ENCODE measurements at places on chromosomes 12 and 14.

DNA sequence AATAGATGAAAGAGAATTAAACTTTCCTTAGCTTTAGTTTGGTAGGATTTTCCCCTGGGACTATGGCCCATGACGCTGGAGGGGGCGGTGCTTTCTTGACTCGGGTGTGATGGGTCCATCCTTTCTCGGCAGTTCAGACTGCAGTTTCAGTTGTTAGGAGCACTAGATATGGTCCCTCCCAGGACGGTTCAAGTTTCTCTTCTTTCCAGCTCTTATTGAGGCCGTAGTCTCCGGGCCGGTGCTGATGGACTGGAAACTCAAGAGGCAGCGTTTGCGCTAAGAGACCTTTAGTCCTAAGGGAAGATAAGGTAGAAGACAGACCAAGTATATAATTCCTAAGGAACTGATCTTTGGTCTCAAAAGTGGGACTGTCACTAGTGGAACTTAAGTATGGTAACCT lies 111.2 kb downstream of the RIN3 start:
- DNase-seq = no peak

GRCh38 chr14:93245764-93246420 lies 38.8 kb downstream of the UBR7 start:
- no peak for DNase-seq

DNA sequence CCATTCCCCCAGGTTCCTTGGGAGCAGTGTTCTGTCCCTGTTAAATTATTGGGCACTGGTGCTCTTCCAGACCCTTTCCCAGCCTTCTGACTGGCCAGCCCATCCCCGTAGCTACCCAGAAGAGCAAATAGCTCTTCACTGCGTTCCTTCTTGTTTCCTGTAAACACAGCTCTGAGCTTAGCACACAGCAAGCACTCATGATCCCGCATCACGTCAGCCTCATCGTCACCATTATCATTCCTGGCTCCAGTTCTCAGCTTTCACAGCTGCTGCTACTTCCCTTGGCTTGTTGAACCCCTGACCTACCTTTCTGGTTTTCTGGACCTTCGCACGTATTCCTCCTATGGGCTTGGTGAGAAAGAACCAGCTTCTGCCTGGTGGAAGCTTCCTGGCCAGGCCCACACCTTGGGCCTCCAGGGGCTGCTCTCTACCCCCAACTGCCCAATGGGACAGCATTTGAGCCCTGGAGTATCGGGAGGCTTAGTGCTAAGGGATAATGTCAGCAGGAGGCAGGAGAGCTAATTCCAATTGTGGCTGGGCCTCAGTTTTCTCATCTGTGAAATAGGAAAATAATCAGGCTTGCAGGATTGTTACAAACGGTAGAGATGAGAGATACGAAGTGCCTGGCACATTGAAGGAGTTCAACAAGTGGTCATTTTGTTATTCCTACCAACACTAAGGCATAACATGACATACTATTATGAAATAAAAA lies 22.6 kb upstream of the PAPOLA start:
- DNase-seq = no peak

GRCh38 chr14:79281244-79282152 lies 929.8 kb downstream of the DIO2 start:
- no peak for DNase-seq

DNA sequence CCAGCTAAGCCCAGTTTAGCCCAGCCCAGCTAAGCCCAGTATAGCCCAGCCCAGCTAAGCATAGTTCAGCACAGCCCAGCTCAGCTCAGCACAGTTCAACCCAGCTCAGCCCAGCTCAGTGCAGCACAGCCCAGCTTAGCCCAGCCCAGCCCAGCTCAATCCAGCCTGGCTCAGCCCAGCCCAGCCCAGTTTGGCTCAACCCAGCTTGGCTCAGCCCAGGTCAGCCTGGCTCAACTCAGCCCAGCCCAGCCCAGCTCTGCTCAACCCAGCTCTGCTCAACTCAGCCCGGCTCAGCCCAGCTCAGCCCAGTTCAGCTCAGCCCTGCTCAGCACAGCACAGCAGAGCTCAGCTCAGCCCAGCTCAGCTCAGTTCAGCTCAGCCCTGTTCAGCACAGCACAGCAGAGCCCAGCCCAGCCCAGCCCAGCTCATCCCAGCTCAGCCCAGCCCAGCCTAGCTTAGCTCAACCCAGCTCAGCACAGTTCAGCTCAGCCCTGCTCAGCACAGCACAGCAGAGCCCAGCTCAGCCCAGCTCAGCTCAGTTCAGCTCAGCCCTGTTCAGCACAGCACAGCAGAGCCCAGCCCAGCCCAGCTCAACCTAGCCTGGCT lies 330.9 kb downstream of the TMEM121 start:
- DNase-seq = peak; percentile 12

DNA sequence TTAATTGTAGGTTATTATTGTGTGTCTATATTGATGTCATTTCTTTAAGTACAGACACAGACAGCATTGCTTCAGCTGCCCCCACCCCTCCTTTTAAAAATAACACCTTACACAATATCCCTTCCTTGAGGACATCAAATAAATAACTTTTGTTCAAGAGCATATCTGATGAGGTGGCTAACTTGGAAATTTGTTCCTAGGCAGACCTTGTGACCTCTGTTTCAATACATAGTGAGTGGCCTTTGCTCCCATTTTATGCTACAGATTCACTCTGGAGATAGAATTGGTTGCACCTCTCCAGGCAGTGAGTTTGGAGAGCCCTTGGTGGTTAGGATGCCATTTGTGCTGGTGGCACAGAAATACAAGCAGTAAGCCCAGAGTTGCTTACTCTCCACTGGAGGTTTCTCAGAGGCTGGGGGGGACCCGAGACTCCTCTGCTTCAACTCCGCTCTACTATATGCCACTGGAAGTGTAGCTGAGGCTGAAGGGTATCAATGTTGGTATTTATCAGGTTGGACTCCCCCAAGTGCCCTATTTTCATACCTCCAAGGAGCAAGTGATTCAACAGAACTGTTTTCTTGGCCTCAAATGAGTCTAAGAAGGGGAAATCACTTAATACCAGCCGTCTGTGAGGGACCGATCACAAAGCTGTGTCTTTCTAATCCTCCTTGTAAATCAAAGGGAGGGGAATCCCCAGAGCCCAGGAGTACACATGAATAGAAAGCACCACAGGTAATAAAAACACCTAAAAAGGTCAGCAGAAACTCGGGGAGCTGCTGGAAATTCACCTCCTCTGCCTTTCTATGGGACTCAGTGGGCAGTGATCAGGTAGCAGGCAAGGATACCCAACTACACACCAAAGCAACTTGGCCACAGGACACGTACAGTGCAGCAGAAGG lies 463.1 kb downstream of the RAD51B start:
- DNase-seq = no peak

GRCh38 chr12:5694759-5695409 lies 250.2 kb downstream of the ANO2 start:
- DNase-seq = no peak

- no peak for DNase-seq
Measured at GRCh38 chr12:42213954-42214426, 24.1 kb downstream of the YAF2 start.

DNA sequence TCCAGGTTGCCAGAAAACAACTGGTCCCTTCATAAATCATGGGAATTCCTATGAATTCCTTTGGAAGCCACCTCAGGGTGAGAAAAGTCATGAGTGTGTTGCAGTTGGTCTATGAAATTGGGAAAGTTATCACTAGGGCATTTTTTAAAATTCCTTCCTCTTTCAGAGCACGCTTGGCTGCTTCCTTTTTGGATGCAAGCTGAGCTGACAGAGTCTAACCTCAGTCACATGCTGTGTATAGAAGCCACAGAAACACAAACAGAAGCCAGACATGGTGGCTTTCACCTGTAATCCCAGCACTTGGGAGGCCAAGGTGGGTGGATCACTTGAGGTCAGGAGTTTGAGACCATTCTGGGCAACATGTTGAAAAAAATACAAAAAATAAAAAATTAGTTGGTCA lies 21.7 kb upstream of the HELB start:
- no peak for DNase-seq

- DNase-seq = peak; percentile 22
Measured at GRCh38 chr14:94648801-94649200, 36.6 kb downstream of the SERPINA3 start.

GRCh38 chr12:22231078-22231477 lies 103.4 kb downstream of the ST8SIA1 start:
- DNase-seq = no peak

GRCh38 chr12:116502141-116502725 lies 56.9 kb upstream of the MAP1LC3B2 start:
- DNase-seq = no peak

GRCh38 chr14:63487724-63488123 lies 55.5 kb downstream of the PPP2R5E start:
- no peak for DNase-seq

DNA sequence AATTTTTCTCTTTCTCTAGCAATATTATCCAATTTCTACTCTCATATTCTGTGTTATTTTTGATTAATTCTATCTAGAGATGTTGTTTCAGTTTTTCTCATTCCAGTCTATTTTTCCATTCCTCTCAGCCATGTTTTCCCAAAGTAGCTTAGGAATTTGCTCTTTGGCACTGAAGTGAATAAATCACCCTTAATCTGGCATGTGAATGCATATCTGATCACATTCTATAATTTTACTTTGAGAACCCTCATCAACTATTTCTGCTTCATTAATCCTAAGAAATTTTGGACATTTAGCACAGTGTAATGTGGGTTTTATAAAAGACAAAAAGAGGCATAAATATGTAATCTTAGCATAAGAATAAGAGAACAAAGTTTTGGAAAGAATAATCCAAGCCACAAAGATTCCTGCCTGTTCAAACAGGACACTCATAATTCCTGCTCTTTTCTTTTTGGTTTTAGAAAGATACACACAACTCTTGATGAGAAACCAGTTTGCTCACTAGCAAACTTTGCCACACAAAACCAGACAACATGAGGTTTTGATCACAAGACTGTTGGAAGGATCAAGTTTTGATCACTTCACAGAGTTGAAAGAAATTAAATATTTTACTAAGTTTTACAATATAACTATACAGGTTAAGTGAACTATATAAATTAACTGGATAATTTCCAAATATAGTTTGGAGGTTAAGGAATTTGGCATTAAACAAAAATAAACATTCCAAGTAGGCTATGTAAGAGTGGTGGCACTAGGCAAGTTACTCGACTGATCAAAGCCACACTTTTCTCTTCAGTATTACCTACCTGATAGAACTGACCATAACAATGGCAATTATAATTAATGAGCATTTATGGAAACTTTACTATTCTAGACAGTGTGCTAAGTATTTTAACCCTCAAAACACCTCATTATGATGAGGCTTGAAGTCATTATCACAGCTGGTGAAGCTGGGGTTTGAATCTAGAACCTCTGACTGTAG lies 226.6 kb upstream of the TMTC1 start:
- DNase-seq = no peak

DNA sequence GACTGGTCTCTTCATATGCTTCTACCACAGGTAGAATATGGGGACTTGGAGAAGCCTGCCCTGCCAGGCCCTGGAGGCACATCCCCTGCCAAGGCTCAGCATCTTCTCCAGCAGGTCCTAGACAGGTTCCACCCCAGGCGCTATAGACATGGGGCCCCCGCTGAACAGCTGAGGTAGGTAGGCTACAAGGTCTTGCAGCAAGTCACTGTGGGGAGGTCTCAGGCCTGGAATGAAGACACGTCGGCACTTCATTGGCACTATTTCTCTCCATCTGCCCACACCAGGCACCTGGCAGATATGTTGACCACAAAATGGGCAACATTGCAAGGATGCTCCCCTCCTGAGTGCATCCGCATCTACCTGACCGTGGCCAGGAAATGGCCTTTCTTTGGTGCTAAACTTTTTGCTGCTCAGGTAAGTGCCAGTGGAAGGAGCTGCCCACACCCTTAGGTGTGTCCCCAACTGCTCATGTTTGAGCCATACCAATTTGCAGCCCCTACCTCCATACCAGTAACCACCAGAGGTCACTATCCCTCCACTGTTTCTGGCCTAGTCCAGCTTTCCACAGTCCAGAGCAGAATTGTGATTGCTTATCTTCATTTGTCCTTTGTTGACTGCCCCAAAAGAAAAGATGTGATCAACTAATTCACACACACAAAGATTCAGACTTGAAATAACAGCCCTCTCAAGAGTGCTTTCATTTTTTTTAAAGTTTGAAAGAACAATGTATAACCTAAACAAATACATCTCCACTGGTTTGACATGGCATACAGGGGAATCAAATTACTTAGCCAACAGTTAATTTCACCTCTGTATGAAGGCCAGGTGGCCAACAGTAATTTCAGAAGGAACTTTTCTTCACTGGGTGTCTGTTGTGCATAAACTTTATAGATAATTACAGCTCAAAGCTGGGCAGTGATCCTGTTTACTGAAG lies 16.1 kb downstream of the PIGH start:
- DNase-seq = no peak

DNA sequence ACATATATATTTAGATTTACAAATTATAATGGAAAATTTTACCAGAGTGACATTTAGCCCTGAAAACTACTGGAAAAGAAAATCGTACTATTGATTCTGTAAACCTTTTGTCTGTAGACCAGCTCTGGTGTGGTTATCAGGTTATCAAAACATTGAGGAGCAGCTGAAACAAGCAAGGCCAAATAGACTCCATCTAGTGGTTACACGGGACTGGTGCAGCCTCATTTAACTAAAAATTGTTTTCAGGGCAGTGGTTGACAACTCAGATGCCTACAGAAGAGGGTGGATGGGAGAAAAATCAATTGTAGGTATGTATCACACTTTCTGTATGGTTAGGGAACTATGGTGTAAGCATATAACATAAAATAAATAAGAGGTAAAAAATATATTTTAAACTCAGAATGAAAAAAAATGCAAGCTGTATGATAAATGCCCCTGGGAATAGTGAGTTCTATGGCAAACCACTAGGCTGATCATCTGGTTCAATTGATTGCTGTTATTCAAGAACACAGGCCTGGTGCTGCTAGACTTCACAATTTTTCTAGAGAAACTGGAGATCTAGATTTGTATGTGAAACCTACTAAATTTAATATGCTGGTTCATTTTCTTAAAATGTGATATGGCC lies 51.2 kb downstream of the ACSS3 start:
- no peak for DNase-seq

DNA sequence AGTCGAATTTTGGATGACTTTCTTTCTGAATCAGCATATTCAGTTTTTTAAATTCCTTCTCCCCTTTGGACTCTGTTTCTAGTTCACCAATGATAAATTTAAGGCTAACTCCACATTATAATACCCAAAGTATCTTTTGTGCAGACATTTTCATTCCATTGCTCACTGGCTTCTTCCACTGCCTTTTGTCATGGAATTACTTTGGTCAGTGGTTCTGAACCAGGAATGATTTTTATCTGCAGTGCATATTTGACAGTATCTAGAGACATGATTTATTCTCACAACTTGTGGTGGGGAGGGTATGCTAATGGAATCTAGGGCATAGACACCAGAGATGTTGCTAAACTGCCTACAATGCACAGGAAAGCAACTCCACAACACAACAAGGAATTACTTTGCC lies 234.4 kb upstream of the PRKD1 start:
- no peak for DNase-seq

DNA sequence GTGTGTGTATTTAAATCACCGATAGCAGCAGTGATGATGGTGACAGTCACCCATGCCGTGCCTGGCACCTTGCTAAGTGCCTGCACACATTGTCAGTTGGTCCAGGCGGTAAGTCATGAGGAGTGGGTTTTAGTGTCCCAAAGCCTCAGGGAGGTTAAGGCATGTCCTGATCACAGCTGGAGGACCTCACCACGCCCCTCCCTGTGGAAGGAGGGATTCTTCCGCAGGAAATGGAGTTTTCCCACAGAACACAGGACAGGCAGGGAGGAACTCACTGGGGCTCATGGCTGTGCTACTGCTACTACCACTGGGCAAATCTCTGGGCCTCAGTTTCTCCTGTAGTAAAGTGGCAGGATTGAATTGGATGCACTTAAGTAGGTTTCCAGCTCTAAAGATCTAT lies 142.3 kb downstream of the CACNA1C start:
- no peak for DNase-seq
